ENCODE measurements at places on chromosomes 11 and 22.
A peak's percentile ranks its signal among the peaks of the same experiment; 100 is the strongest.

DNA sequence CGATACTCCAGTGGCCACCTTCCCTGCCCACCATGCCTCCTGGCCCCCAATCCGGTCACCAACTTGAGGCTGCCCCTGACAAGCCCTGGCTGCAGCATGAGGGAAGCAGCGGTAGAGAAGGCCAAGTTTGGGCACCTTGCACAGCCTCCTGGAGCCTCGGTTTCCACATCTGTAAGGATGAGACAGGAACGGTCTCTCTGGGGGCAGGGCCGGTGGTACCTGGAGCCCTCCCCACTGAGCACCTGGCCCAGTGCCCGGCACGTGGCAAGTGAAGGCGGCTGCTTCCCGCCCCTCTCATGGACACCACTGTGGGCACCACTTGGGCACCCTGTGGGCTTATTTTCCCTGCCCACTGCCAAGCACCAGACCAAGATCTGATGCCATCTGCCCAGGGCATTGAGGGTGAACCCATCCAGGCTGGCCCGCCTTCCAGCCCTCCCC, 77.8 kb downstream of the CDKN1C start:
- DNase-seq: no peak

DNA sequence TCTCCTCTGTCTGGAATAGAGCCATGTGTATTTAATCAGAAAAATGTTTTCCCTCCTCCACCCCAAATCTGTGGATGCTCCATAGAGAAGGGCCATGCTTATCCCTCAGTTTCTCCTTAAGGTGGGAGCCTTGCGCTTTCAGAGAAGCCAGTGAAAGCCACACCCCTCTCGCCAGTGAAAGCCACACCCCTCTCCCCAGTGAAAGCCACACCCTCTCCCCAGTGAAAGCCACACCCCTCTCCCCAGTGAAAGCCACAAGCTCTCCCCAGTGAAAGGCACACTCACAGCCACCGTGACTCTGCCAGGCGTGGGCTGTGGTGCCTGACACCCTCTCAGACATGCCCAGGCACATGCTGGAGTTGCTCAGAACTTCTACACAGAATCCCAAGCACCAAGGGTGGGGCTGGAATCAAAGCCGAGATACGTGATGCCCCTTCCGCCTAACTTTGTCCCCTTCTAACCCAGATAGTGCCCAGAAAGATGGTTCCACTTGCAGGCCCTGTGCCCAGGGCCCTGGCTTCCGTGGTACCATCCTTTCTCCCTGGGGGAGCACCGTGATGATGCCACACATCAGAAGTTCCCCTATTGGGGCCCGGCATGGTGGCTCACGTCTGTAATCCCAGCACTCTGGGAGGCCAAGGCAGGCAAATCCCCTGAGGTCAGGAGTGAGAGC, 16.5 kb upstream of the PRR5 start:
- no peak for DNase-seq

DNA sequence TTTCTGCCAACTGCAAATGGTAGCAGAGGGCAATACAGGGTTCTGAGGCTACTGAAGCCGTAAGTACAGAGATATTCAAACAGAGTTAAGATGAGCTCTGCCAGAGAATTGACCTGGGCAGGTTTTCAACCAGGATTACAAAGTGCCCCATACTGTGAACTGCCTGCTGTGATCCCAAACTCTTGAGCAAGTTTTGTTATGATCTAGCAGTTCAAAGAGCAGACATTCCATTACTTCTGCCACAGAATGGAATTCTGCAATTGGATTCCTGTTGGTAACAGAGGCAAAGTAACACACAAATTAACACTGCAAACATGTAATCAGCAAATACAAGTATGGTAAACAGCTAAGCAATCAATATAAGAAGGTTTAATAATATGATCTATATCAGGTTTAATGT, 31.2 kb downstream of the ALG9 start:
- no peak for DNase-seq

DNA sequence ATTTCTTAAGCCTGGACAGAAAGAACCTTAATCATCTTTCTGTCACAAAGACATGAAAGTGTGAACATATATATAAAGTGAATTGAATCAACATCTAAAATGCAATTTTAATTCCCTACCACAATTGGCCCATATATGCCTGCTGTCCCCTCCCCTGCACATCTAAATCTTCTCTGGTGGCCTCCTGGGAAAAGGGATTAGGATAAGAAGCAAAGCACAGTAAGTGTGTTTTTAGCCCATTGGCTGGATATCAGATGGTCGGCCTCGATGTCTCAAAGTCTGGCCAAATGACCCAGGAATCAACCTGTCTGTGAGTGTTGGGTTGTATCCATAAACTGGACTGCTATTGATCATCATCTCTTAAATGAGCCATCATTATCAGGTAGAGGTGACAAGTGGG, 5.8 kb downstream of the MMP3 start:
- DNase-seq: no peak

- no peak for DNase-seq
Measured at GRCh38 chr11:93220078-93220477, 22.3 kb upstream of the SLC36A4 start.

DNA sequence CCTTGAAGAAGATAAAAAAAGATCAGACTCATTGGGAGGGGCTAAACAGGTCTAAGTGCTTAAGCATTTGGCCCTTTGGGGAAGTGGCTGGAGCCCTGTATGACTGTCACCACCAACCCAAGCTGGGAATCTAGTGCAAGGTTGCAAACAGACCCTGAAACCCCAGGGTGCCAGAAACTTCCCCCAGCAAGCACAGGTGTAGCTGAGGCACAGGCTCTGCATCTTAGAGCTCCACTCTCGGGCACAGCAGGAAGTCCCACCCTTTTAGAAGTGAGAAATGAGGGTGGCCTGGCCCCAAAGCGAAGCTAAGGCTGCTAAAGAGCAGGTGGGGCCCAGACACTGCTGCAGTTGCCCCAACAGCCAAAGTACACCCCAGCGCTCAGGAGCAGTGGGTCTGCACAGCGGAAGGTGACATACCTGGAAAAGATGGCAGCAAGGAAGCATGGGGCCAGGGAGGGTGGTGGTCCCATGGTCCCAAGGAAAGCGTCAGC, 5.8 kb upstream of the KDM2A start:
- no peak for DNase-seq

DNA sequence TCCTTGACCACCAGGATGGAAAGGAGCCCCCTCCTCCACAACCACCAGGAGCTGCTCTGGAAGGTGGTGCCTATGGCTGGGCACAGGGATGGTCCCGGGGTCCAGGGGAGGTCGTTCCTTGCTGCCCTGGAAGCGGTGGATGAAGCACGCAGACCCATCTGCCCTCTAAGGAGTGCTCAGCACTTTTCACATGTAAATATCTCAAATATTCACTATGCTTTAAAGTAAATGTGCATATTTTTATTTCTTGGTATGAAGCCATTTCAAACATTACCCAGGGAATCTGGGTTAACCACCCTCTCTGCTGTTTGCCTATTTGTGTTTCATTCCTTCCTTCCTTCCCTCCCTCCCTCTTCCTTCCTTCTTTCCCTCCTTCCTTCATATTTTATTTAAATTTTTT, 21.7 kb downstream of the SPATA19 start:
- DNase-seq: no peak

- no peak for DNase-seq
Measured at GRCh38 chr11:94519478-94520084, 7.3 kb downstream of the C11orf97 start.

DNA sequence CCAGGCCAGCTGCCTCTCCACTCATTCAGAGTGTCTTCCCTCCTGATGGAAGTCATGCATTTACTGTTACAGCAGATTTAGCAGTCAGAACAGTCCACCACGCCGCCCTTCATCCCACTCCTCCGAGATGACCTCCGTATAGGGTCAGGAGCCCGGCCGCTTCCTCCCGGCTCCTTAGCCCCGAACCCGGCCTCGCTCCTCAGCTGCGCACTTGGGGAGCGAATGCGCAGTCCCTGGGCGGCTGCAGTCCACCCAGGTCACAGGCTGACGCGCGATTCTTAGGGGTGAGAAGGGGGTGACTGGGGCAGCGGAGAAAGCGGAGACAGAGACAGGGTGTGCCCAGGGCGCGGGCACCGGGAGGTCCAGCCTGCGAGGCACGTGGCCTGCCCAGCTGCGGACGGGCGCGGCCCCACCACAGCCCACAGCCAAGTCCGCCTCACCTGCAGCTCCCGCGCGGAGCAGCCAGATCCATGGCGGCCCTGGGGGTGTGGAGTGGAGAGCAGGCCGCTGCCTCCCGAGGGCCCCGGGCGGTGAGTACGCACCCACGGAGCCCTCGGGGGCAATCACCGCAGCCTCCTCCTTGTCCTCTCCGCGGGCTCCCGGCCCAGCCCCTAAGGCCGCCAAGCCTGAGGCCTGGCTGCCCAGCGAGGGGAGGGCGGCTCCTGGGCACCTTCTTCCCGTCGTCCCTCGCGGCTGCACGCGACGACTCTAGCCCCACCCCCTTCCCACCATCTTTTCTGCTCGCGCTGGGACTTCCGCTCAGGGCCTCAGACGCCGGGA, 286.6 kb downstream of the BRD1 start:
- no peak for DNase-seq

DNA sequence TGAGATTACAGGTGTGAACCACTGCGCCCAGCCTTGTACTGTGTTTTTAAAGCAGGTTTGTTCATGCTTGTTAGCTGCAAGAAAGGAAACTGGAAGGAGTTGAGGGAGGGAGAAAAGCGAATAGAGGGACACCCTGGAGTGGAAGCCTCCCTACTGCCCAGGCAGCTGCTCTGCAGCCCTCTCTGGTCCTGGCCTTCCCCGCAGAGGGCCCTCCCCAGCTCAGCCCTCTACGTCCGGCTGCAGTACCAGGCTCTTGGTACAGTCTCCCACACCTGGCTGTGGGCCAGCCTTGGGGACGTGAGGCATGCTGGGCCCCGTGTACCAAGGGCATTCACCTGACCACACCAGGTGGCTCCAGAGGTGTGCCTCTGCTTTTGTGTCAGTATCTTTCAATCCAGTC, 70.8 kb downstream of the MED15 start:
- DNase-seq: no peak

DNA sequence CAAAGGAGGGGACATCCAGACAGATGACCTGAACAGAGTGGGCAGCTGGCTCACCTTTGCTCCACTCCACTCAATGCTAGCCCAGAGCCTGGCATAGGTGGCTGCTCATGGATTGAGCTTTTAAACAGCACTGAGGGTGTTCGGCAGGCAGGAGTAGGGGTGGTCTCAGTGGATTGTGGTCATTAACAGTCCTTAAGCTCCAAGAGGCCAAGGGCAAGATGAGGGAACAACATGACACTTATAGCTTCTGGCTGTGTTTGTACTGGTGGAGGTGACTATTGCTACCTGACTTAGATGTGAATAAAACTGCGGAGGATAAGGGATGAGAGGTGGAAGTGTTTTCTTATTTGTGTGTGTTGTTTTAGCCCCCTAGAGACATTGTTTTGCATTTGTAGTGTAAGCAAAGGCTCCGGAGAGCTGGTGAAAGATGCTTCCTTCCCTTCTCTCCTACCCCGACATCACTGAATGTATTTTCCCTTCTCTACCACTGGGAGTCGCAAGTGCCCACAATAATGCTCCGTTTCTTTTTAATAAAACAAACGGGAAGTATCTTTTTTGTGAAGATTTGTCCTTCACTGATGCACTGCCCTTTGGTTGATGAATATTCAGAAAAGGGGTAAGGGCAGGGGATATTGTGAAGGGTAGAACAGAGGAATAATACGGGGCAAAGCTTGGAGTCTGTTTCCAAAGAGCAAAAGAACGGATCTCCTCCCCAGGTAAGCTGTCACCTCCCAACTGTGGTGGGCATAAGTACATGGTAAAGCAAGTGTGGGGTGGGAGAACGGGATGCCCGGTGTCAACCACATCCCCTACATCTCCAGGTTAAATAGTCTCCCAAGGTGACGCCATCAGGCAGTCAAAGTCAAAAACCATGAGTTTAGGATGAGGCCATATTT, 27.5 kb upstream of the MTNR1B start:
- DNase-seq: no peak

GRCh38 chr22:17773606-17774205, 563 bp downstream of the BID start:
- DNase-seq: no peak

GRCh38 chr22:19057539-19057938, 64.7 kb downstream of the DGCR2 start:
- DNase-seq: no peak

DNA sequence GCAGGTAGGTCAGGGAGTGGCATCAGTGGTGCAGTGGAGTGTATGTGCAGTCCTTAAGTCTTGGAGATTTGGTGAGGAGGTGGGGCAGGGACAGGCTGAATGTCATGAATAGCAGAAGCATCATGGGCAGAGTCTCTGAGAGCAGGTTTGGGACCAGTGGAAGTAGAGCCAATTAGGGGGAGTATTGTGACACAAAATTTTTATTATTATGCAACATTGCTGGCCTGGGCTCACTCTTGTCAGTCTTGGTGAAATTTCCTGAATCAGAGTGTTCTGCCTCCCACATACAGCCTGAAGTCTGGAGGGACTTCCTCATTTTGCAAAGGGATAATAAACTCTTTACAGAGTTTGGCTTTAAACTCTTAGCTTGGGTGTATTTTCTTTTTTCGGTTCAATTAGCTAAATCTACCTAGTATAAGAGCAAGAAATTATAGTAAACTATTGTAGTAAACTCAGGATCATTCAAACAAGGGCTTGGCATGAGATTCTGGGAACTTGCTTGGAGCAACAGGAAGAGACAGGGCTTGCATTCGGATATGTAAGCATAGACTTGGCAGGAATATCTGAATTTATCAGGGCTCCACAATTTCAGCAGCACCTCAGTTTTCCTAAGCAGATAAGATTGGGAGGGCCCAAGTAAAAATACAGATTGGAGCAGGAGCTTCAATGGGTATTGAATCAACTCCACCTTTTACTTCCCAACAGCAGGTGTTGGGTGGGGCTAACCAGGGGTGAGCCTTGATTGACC, 67.7 kb downstream of the FDX1 start:
- DNase-seq: no peak

- DNase-seq: peak; percentile 95
Measured at GRCh38 chr11:62727872-62728170, 465 bp upstream of the TTC9C start.

DNA sequence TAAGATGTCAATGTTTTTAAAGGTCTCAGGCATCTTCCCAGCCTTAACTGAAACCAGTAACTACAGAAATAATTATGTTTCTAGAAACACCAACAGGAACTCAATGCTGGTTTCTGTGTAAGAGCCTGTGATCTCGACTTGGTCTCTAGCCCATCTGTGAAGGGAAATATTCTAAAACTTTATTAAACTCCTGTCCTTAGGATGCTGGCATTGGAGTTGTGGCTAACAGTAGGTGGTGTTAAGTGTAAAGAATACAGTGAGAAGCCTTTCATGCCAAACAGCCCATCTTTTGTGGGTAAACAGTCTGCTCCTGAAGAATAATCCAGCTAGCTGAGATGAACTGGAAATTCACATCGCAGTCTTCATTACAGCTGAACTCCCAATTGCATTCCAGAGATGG, 133.2 kb downstream of the ADAMTS15 start:
- DNase-seq: no peak

DNA sequence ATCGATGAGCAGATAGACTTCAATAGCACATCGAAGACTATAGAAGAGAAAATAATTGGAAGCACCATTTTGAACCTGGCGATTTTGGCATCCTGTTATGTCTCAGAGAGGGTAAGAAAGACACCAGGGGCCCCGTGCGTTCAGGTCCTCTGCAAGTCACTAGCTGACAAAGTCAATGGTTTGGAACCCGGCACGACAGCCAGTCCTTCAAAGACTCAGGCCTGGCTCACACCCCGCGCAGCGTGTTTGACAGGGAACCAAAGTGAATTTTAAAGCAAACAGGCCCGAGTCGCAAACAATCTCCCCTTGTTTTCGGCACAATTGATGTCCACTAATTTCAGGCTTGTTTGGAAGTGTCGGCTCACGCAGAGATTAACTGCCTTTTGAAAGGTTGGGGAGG, 716.6 kb downstream of the BRD1 start:
- DNase-seq: no peak

- DNase-seq: no peak
Measured at GRCh38 chr11:108218455-108218854, 4.0 kb downstream of the NPAT start.

- no peak for DNase-seq
Measured at GRCh38 chr11:69384251-69385143, 90.5 kb downstream of the MYEOV start.
